HS-27A (cell line): ENCODE measurements at places on chromosomes 1 and 21.

GRCh38 chr1:228059634-228060457, 22.7 kb upstream of the ARF1 start:
- DNase-seq: no peak

GRCh38 chr1:235199441-235199840, 38.4 kb upstream of the RBM34 start:
- no peak for DNase-seq

DNA sequence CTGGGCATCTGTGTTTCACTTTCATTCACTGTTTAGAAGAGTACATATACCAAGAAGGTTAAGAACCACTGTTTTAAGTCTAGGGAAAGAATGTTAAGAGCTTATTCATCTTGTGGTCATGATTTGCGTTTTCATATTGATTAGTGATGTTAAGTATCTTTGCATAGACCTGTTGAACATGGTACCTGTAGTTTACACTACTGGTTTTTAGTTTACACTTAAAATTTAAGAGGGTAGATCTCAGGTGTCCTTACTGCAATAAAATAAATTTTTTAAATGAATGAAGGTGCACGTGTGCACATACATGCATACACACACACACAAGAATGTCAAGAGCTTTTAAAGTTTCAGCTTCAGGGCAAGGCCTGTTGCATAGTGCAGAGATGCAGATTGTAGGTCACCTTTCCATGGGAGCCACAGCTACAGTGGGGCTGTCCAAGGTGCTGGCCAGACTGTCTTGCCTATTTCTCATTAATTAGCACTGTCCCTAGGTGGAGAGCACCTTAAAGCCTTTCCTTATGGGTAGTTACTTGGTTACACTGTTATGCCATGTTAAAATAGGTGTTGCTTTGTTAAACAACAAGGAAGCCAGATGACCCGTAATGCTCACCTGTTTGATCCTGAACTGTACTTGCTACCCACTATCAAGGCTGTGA, 543.0 kb upstream of the DAB1 start:
- no peak for DNase-seq

DNA sequence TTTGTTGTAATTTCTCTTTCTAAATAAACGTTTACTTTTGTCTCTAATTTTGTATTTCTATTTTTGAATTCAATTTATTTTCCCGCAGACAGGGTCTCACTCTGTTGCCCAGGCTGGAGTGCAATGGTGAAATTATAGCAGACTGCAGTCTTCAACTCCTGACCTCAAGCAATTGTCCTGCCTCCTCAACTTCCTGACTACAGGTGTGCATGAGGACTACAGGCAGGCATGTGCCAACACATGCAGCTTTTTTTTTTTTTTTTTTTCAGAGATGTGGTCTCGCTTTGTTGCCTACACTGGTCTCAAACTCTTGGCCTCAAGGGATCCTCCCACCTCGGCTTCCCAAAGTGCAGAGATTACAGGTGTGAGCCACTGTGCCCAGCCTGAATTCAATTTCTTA, 36.7 kb upstream of the IL20 start:
- DNase-seq: no peak

DNA sequence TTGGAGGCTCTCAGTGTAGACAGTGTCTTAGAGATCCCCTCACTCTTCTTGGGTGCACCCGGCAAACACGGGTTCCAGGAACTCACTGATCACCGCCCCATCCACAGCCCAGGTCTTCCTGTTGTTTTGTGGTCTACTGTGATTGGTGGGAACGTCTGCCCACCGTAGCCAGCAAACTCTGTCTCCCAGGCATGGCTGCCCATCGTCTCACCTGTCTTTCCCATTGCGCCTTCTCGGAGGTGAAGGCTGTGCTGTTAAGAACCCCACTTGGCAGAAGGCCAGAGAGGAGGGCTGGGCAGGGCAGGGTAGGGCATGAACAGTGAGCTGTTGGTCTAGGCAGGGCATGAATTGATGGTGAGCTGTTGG, 14.1 kb upstream of the KCNA2 start:
- DNase-seq: no peak

DNA sequence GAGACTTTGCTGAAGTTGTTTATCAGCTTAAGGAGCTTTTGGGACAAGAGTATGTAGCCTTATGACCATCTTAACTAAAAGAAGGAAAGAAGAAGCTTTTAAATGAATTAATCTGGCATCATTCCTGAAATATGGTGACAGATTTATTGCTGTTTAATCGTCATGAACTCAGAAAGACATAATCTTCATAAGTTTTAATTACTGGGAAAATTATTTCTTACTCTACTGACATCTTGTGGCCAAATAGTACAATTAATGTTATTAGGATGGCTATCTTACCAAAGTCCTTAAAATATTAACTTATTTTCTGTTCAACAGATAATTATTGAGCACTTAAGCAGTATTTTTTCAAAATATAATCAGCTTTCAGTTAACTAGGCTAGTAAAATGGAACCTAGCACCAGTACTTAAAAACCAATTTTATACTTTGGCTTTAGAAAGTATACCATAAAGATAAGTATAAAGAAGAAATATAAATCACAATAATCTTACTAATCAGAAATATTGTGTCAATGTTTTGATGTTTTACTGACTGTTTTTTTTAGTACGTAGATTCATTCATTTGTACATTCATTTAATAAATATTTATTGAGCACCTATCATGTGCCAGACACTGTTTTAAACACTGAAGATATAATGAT, 34.7 kb upstream of the GPR25 start:
- DNase-seq: no peak

DNA sequence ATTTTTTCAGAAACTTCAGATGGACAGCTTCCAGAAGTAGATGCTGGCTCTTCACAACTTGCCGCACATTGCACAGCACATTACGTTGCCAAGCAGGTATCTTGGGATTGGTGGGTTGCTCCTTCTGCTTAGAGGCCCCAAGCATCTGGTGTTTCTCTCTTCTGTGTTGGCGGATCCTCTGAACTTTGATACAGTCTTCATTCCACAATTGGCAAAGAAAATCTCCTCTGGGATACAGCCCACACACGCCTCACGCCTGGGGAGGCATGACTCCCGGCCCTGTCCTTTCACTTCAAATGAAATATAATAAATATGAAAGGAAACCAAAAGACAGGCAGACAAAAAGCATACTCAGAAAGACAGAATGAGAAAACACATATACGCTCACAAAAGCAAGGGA, 72.3 kb upstream of the PPP2R5A start:
- DNase-seq: no peak

DNA sequence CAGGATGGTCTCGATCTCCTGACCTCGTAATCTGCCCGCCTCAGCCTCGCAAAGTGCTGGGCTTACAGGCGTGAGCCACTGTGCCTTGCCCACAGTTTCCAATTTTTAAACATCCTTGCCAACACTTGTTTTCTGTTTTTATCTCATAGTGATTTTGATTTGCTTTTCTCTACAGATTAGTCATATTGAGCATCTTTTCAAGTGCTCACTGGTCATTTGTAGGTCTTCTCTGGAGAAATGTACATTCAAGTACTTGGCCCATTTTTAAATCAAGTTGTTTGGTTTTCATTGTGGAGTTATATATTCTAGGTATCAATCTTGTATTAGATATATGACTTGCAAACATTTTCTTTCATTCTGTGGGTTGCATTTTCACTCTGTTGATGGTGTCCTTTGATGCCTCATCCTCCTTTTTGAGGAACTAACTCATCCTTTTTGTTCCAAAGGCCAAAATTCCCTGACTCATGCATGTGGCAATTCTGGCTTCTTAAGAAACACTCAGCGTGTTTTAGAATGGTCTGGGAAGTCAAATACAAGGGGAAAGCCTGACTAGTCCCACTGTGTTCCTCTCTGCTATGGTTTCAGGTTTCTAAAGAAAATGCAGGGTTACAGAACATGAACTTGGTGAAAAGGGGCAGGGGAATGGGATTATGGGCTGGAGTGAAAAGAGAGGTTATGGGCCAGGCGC, 37.3 kb downstream of the PTAFR start:
- DNase-seq: no peak
